ENCODE measurements at places on chromosomes 2 and 18.

- DNase-seq = no peak
Measured at GRCh38 chr2:191947235-191947634, 100.3 kb upstream of the CAVIN2 start.

GRCh38 chr2:98806236-98806697 is 75.3 kb upstream of the MGAT4A start:
- DNase-seq = no peak

- DNase-seq = no peak
Measured at GRCh38 chr2:52919673-52920072, 847.9 kb upstream of the CHAC2 start.

DNA sequence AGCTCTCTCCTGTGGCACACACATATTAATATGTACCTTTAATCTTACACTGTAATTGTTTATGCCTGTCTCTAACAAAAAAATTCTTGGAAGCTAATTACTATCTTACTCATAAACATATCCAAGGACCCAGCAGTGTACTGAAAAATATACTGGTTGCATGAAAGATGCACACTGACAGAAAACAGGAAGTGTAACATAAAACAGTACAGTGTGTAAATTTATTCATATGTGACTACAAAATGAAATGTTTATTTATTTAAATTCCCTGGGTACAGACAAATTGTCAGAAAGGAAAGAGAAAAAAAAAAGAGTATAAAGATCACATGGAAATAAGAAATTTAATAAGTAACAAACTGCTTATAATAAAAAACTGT is 28.5 kb downstream of the TMEM131 start:
- no peak for DNase-seq

DNA sequence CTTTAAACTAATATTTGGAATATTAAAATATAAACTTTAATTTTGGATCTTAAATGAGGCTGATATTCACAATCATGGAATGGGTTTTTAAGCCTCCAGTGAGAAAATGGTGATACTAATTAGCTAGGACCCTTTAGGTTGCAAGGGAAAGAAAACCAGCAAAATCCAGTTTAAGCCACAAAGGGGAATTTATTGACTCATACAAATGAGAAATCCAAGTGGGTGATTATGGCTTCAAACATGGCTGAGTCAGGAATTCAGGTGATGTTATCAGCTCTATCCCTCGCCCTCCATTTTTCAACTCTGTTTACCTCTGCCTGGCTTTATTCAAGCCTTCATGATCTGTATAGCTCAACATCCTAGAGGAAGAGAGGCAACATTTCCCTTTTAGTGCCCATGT is 75.3 kb upstream of the DLX2 start:
- no peak for DNase-seq

GRCh38 chr18:48739266-48740067 is 200.6 kb downstream of the CTIF start:
- DNase-seq = no peak

- no peak for DNase-seq
Measured at GRCh38 chr2:39181297-39181696, 60.4 kb upstream of the SOS1 start.
